ENCODE measurements at places on chromosomes 11 and 22.

DNA sequence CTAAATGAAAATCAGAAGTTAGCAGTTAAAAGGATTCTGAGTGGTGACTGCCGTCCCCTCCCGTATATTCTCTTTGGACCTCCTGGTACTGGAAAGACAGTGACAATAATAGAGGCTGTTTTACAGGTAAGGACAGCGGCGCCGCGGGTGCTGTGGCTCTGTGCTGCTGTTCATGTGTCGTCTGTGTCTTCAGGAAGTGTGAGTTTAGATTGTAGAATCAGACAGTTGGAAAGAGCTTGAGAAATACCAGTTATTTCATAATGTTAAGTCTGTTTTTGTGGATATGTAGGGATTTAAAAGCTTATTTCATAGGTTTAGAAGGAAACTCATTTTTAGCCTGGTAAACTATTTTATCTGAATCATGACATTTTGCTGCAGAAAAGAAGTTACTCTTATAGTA lies 27.4 kb upstream of the PANX2 start:
- no peak for DNase-seq

DNA sequence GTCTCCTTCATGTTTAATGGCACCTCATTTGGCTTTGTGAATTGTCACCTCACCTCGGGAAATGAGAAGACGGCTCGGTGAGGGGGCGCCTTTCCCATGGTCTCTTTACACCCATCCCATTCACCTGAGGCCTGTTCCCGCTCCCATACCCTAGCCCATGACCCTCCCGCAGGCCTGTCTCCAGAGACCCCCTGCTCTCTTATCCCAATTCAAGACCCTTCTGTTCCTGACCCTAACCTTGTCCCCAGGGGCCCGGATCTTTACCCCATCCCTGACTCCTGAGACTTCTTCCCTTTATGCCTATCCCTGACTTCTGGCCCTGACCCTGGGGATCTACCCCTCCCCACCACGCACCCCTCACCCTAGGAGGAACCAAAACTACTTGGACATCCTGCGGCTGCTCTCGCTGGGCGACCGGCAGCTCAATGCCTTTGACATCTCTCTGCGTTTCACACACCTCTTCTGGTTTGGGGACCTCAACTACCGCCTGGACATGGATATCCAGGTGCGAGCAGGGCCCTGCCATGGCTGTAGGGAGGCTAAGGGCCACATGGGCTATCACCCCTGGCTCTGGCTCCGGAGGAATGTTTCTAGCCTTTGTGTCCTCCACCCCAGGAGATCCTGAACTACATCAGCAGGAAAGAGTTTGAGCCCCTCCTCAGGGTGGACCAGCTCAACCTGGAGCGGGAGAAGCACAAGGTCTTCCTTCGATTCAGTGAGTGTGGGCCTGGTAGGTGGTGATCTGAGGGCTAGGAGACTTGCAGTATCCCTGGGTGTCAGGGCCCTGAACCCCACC lies 7.9 kb downstream of the INPPL1 start:
- no peak for DNase-seq

DNA sequence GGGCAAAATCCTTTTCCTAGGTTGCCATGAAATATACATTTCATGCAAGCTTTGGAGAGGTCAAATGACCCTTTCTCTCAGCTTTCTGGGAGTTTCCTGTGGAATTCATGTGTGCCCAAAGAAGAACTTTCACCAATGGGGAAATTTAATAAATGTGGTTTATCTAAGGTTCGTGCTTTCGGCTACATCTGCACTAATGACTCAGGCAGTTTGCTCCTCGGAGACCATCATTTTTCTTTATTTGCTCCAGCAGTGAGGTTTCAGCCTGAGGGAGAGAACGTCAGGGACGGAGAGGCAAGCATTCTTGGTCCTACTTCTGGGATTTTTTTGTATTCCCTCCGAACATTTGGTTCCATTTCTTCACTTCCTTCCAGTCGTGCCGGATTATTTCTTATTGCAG lies 85.2 kb downstream of the FLI1 start:
- DNase-seq, result no peak

DNA sequence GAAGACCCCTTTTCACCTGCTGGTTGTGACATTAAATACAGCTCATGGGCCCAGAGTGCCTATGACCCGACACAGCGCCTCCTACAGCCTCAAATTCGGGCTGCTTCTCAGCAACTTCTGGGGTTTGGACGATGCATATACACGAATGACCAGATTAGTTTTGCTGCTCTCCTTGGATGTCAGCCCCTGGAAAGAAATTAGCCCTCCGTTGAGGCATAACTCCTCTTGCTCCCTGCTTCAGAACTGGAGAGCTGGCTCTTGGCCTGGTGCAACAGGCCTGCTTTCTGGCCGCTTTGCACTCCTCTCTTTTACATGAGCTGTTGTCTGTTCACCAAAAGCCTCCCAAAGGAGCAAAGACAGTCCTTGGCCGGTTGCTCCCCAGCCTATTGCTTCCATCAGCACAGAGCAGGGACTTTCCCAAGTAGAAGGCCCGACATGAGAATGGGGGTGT lies 3.3 kb downstream of the TECTA start:
- DNase-seq, result no peak

GRCh38 chr11:11662578-11662977 lies 40.8 kb upstream of the GALNT18 start:
- no peak for DNase-seq
